ENCODE measurements at places on chromosomes 12 and 14. TPM values are rescaled to one million over a fixed set of nuclear protein-coding genes. Genes with fewer than 3 reads are reported as not detected.

The MYH6 gene
- total RNA-seq: not detected

The KLHDC1 gene
- total RNA-seq: 1.3 TPM

The OTOGL gene
- total RNA-seq: 0.08 TPM

The POTEG gene
- total RNA-seq: not detected

The DHH gene
- not detected for total RNA-seq

DNA sequence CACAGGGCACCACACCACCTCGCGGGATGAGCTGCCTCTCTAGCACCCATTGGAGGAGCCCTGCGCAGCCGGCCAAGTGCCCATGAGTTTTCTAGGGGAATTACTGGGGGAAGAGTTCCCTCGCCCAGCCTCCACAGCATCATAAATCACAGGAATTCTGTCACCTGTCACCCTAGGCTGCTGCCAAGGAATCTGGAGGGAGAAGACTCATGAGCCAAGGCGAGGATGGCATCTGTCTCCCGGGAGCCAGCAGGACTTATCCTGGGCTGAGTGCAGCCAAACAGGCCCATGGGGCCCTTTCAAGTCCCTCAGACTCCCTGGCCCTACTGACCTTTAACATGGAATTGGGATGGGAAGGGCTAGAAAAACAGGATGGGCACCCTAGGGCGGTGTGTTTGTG lies 7.8 kb upstream of the OTUB2 start:
- no peak overlapping the region for H3K27ac ChIP-seq
- H3K4me3 ChIP-seq: no peak overlapping the region
- H3K4me1 ChIP-seq: peaks cover 10% of the 10 kb centered on the region
- DNase-seq: no peak

DNA sequence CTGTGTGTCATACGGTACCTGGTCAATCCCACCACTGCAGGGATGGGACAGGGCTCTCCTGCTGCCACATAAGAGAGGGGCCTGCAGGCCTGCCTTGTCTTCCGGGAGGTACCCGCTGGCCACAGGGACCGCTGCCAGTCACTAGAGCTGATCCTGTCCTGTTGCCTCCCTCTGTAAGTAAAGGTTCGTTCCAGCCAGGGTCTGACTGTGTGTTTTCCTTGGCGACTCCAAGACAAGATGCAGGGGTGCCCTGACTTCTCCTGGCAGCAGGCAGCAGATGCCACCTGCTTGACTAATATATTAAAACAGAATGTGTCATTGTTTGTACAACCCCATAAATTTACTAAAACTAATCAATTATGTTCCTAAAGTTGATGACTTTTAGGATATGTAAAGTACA lies 41.5 kb upstream of the ASPG start:
- H3K27ac ChIP-seq: no peak overlapping the region
- H3K27me3 ChIP-seq: peaks cover 15% of the 10 kb centered on the region
- H3K4me3 ChIP-seq: no peak overlapping the region

- peaks cover 18% of the 10 kb centered on the region for H3K4me1 ChIP-seq
- H3K36me3 ChIP-seq: peaks cover 5% of the 10 kb centered on the region
- DNase-seq: peak; percentile 18
- peaks cover 44% of the 10 kb centered on the region for H3K27me3 ChIP-seq
Observed at GRCh38 chr14:50875359-50876070, 3.7 kb downstream of the ABHD12B start.

GRCh38 chr14:57823015-57823660 lies 42.8 kb downstream of the SLC35F4 start:
- H3K4me1 ChIP-seq: no peaks in the 10 kb centered on the region
- no peaks in the 10 kb centered on the region for H3K27me3 ChIP-seq
- H3K27ac ChIP-seq: no peak overlapping the region
- H3K36me3 ChIP-seq: no peaks in the 10 kb centered on the region
- H3K4me3 ChIP-seq: no peak overlapping the region

DNA sequence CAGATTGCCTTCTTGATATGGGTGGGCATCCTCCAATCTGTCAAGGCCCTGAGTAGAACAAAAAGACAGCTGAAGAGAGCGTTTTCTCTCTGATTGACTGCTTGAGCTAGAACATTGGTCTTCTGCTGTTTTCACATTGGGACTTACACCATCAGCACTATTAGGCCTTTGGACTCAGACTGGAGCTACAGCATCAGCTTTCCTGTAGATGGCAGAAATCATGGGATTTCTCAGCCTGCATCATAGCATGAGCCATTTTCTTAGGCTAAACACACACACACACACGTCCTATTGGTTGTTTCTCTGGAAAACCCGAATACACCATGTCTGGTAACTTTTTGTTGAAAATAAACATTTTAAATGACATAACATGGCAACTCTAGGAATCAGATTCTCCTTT lies 15.8 kb upstream of the PPM1A start:
- no peak for DNase-seq
- H3K4me3 ChIP-seq: no peak overlapping the region
- peaks cover 2% of the 10 kb centered on the region for H3K27me3 ChIP-seq
- no peaks in the 10 kb centered on the region for H3K36me3 ChIP-seq

GRCh38 chr12:109597795-109598427 lies 24.3 kb downstream of the MVK start:
- peak; percentile 73 for DNase-seq
- H3K27me3 ChIP-seq: peaks cover 5% of the 10 kb centered on the region
- peaks cover 10% of the 10 kb centered on the region for H3K4me1 ChIP-seq
- no peak overlapping the region for H3K27ac ChIP-seq
- H3K4me3 ChIP-seq: no peak overlapping the region
- H3K36me3 ChIP-seq: no peaks in the 10 kb centered on the region

DNA sequence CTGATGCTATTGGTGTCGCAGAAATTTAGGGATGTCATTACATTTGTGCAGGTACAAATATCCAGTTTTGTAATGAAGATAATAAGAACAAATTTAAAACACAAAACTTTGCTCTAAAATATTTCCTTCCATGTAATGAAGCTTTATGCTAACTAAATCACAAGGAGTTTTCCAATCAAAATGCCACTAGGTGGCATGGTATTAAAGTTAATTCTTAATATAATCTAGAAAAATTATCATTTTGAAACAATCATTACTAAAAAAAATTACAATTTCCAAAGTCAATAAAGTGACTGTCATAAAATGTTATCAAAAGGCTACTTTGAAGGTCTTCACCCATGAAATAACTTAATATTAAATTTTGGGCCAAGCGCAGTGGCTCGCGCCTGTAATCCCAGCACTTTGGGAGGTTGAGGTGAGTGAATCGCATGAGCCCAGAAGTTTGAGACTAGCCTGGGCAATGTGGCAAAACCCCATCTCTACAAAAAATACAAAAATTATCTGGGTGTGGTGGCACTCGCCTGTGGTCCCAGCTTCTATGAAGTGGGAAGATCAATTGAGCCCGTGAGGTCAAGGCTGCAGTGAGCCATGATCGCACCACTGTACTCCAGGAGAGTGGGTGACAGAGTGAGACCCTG lies 77.4 kb downstream of the KIF21A start:
- DNase-seq: no peak
- no peak overlapping the region for H3K4me3 ChIP-seq
- H3K4me1 ChIP-seq: no peaks in the 10 kb centered on the region
- no peaks in the 10 kb centered on the region for H3K27me3 ChIP-seq
- peaks cover 4% of the 10 kb centered on the region for H3K36me3 ChIP-seq
- no peak overlapping the region for H3K27ac ChIP-seq

GRCh38 chr12:62915204-62915529 lies 19.8 kb downstream of the PPM1H start:
- H3K27ac ChIP-seq: no peak overlapping the region
- H3K4me3 ChIP-seq: no peak overlapping the region
- peaks cover 11% of the 10 kb centered on the region for H3K36me3 ChIP-seq
- H3K27me3 ChIP-seq: peaks cover 5% of the 10 kb centered on the region
- peaks cover 35% of the 10 kb centered on the region for H3K4me1 ChIP-seq

GRCh38 chr12:132302466-132303358 lies 26.7 kb downstream of the GALNT9 start:
- no peak for DNase-seq
- H3K36me3 ChIP-seq: peaks cover 4% of the 10 kb centered on the region
- H3K4me3 ChIP-seq: no peak overlapping the region
- no peak overlapping the region for H3K27ac ChIP-seq
- no peaks in the 10 kb centered on the region for H3K27me3 ChIP-seq
- H3K4me1 ChIP-seq: no peaks in the 10 kb centered on the region

- H3K4me3 ChIP-seq: peak overlapping the region; percentile 14
- H3K27me3 ChIP-seq: no peaks in the 10 kb centered on the region
Observed at GRCh38 chr12:67671419-67671818, 22.9 kb downstream of the DYRK2 start.

GRCh38 chr14:95513291-95513690 lies 3.2 kb downstream of the SYNE3 start:
- H3K36me3 ChIP-seq: peaks cover 8% of the 10 kb centered on the region
- H3K27ac ChIP-seq: peak overlapping the region; percentile 17
- no peak overlapping the region for H3K4me3 ChIP-seq
- H3K27me3 ChIP-seq: no peaks in the 10 kb centered on the region

DNA sequence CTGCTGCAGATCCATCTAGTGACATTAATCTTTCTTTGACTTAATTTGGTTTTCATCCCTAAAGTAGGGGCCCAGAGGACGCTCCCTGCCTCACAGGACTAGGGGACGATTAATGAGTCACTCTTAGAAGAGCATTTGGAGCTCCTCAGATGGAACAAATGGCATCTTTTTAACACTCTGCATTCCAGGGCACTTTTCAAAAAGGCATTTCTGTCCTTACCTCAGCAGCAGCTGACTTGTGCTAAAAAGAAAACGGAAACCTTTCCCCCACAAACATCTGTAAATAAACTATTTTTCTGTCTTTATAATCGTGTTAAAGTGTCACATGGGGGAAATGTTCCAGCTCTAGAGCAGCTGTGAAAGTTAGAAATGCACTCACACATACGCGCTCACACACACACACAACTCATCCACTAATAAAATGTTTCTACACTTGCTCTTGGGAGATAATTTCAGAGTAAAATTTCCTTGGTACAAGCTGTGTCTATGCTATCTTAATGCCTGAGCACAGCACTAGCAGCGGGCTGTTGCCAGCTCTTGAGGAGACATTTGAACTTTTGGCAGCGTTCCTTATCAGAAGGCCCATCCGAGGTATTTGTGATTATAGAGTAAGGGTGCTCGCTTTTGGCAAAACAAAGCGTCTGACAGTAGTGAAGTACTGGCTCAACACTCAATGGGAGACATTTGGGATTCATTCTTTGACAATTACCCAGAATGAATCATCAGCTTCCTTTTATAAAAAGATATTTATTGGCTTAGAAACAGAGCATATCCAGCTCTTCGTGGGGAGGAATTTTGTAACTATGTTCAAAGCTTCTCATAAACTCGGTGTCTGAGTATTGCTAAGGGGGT lies 141.3 kb downstream of the PLXNC1 start:
- no peaks in the 10 kb centered on the region for H3K36me3 ChIP-seq
- H3K27me3 ChIP-seq: peaks cover 6% of the 10 kb centered on the region
- H3K4me3 ChIP-seq: peak overlapping the region; percentile 47
- peaks cover 37% of the 10 kb centered on the region for H3K4me1 ChIP-seq
- peak; percentile 81 for DNase-seq

DNA sequence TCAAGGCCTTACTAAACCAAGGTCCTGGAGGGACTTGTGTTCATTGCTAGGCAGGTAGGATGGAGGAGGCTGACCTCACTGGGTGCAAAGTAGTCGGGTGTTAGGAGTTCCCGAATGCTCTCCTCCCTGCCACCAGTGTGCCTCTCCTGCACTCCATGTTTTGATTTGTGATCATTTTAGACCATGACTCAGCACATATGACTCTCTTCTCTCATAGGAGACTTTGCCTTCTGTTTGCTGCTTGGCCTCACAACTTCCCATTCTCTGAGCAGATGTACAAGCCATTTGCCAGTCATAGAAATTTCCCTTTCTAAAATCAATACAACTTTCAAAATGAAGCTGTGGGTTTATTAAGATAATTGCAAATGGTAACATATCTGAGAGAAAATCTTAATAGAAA lies 46.6 kb upstream of the LRIG3 start:
- no peaks in the 10 kb centered on the region for H3K36me3 ChIP-seq
- no peak for DNase-seq
- H3K4me3 ChIP-seq: no peak overlapping the region
- H3K27ac ChIP-seq: no peak overlapping the region
- no peaks in the 10 kb centered on the region for H3K27me3 ChIP-seq
